Memory B cell (primary cell): ENCODE measurements at places on chromosomes 6 and 20.

DNA sequence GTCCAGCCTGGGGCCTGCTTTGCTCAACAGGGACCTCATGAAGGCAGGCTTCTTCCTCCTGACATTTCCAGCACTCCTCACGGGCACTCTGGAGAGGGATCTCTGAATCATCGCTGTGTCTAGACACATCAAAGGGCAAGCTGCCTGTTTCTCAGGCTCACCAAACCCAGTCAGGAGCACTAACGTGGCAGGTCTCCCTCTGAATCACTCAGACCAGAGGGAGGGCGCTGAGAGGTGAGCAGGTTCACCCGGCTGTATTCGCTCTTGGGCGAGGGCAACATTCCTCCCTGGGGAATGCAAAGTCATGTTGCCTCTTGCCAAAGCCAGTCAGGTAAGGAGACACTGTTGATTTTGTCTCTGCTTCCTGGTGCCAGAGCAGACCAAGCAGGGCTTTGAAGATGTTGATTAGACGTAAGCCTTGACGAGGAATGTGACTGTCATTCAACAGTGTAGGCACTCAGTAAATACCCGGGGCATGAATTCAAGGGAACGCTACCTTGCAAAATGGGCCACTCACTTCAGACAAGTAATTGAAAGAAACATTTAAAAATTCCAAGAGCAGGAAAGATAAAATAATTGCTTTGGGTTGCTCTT, 50.1 kb downstream of the CYP24A1 start:
- DNase-seq: no peak

DNA sequence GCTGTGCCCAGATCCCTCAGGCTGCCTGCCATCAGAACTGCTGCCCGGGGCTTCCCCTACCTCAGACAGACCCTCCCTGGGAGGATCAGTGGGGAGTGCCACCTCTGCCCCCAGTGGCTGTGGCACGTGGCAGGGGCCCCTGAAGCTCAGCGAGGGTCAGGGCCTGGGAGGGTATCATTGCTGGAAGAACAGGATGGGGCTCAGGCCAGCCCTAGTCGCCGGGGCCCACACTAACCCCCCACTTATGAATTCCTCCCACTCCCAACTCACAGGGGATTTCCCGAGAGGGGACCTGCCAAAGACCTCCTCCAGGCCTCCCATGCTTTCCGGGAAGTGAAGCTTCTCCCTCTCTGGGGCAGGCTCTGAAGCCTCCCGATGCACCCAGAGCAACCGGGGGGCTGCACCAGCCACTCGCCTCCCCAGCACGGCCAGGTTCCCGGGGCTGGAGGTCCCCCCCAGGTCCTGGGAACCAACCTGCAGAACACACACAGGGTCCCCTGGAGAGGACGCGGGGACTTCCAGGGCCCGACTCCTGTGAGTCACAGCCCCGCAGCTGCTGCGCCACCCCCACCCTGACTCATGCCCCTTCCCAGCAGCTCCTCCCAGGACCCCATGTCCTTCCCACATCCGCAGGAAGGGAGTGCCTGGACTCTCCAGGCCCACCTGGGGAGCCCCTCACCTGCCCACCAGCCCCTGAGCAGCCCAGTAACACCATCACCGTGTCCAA, 2.5 kb downstream of the TNFRSF6B start:
- DNase-seq: no peak

DNA sequence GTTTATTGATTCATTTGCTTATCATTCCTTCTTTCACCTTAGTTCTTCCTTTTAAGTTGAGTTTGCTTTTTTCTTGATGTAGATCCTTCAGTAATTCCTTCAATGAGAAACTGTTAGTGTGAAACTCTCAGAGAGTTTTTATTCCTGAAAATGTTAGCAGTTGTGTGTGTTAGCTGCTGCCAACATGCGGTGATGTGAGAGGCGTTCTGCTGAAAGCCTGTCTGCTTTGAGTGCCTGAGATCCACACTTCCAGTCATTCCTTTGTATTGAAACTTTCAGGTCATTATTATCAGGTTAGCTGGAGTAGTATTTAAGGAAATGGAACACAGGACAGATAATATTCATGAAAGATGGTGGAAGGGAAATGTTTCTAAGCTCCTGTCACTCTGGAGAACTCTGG, 70.0 kb upstream of the SUPT3H start:
- DNase-seq: no peak

DNA sequence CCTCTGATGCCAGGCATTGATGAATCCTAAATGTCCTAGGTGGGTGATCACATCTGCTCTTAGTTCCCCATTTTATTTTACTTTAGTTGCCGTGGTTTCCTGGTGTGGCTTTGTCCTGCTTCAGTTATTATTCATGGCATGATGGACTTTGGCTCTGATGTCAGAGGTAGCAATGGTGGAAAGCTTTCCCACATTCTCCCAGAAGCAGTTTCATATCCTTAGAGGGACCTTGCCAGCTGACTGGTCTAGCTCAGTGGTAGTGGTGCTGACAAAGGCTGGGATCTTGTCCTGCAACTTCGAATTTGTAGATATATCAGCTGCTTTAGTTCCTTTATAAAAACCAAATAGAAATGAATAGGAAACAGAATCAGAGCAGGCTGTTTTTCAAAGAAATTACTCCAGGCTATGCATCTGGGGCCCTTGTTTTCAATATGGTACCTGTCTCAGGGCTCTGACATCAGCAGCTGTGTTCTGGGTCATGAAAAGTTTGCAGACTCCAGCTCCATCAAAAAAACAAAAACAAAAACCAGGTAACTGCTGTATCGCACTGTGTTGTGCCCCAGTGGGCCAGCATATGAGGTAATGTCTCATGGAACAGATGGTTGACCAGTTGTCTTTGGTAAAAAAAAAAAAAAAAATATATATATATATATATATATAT, 133.7 kb downstream of the PLCB4 start:
- DNase-seq: no peak

DNA sequence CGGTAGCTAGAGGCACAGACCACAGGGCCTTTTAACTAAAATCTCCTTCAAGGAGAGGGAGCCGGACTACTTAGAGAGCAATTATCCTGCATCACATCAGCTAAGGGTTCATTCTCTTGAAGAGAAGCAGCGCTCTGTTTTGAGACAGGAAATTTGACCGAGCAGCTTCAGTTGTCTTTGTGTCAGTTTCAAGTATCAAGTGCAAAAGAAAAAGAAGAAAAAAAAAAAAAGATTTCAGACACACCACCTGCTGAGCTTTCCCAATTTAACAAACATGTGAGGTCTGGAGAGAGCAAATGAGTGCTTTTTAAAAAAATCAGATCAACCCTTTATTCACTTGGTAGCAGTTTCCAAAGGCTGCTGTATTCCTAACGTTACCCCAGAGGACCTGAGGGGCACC, 273.5 kb upstream of the POU3F2 start:
- no peak for DNase-seq

- no peak for DNase-seq
These were observed 76.0 kb upstream of the ADTRP start for GRCh38 chr6:11854408-11855165.

DNA sequence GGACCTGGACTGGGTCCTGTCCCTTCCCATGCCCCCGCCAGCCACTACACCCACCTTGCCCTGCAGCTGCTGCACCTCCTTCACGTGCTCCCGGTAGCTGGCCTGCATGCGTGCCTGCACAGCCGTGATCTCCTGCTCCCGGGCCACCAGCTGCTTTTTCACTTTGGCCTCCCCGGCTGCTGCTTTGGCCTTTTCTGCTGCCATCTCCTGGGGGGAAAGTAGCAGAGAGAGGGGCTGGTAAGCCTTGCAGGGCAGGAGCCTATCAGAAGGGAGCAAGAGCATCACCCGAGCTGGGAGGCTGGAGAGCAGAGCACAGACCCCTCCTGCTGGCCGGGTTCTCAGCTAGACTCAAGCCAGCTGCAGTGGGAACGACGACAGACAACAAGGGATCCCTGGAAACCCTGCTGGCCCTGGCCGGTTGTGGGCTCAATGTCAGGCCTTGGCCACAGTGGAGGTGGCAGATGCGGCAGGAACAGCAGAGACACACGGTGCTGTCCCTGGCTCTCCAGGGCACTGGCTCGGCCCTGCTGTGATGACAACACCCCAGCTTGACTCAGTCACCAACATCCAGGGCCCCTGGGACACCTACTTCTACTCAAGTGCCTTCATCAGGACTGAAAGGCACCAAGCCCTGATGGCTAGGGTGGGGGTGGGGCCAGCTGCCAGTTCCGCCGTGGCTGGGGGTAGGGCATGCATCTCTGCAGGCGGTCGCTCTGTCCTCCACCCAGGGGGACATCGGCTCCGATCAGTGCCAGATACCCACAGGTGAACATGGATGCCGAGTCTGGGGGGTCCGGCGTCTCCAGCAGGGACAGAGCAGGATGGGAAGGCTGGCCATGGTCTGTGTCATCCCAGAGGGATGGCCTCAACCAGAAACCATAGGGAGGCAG, 45.3 kb downstream of the RRBP1 start:
- DNase-seq: no peak

DNA sequence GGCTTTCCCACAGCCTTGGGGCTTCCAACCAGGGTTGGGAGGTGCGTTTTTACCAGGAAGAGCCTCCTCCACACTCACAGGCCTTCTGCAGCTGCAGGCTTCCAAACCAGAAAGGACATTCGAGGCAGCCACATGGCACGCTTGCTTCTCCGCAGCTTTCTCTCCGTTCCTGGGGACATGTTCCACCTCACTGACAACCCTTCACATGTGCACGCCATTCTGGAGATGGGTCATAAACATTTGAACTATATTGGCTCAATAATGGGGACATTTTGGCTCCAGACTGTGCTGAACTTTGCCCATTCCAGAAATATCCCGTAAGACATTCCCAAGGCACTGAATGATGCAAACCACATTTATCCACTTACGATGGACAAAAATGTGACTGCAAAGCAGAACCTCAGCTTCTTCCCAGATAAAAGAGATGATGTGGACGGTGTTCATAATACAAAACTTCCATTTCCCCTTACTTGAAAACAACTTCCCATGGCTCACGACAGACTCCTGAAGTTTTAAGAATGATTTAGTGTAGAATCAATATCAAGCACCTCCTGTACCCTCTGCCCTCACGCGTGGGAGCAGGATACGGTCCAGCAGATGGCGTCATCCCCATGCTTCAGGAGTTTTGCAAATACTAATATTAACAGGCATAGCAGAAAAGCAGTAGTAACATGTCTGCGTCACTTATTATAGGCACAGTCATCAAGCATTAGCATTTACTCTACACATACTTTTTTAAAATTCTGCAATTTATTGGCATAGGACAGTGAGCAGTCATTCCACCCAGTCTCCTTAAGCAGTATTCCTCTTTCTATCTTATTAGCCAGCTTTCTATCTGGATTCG, 25.4 kb upstream of the FOXF2 start:
- DNase-seq: no peak

DNA sequence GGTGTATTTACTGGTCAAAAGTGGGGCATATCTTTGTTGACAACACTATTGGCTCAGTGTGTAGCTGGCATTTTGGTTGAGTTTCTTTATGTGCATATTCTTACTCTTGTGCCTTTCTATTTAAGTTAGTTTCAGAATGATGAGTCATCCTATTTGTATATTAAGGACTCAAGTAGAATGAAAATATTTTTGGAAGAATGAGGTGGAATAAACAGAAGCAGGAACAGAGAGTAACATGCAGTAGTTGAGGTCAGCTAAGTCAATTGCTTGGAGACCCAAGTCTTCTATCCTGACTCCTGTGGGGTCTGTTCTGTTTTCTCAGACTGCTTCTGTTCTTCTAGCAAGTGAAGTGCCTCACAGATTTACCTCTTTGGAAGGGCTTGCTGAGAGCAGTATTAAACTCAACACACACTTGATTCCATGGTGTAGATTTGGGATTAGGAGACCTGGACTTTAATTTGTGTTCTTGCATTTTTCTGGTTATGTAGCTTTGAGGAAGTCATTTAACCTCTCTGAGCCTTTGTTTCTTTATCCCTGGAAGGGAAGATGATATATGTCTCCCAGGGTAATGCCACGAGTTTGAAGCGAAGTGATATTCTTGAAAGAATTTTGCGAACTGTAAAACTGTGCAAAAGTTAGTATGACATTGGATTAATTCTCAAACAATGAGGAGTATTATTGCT, 324.3 kb downstream of the QKI start:
- no peak for DNase-seq

DNA sequence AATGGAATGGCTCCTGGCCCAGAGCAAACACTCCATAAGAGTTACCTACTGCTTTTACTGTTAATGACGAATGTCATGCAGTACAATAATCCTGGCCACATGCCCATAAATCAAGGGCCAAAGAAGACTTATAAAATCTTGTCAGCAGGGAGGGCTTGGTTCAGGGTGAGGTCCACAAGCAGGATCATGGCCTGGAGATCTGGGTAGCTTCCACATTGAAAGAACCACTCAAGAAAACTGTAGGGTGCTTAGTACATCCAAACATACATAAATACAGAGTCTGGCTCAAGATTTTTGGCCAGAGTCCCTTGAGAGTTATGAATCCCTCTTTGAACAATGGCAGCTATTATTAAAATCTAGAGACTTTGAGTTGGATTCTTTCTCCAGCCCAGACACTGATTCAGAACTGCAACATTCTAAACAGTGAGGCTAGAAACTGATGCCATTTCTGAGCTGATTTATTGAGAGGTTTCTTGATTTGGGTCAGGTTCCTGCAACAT, 188.7 kb downstream of the CDC5L start:
- DNase-seq: no peak

DNA sequence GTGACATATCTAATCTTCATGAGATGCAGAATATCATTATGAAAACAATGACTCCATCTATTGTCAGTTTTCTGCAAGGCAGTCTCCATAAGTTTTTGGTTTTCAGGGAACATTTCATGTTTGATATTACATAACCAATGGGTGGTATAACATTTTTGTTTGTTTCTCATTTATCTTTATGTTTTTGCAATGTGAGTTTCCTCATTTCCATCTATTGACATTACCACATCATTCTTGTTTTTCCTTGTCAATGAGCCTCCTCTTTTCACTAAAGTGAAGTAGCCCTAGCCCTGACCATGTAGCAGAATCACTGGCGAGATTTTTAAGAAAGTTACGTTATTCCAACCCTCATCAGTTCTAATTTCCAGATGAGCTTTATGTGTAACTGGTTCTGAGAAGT, 4.4 kb downstream of the EFHC1 start:
- DNase-seq: no peak

- no peak for DNase-seq
These were observed 50.9 kb upstream of the KIF16B start for GRCh38 chr20:16624106-16624505.
